Hair follicular keratinocyte (primary cell): ENCODE measurements at places on chromosomes 3 and 15. TPM values are rescaled to one million over a fixed set of nuclear protein-coding genes. Genes with fewer than 3 reads are reported as not detected.

SYNPR gene
- not detected in 2 replicates for total RNA-seq

KBTBD13 gene
- not detected in 2 replicates for total RNA-seq

CRABP1 gene
- not detected in 2 replicates for total RNA-seq

SLC6A1 gene
- total RNA-seq = not detected in 2 replicates

TSEN2 gene
- 8.6 and 17.6 TPM in 2 replicates for total RNA-seq

GOLGA6A gene
- total RNA-seq = not detected in 2 replicates

KNG1 gene
- total RNA-seq = not detected in 2 replicates

PIERCE2 gene
- total RNA-seq = 1.1 and 3.5 TPM in 2 replicates

TMCO5A gene
- not detected in 2 replicates for total RNA-seq

XIRP1 gene
- not detected in 2 replicates for total RNA-seq

TNFAIP8L3 gene
- total RNA-seq = 1.1 and 1.3 TPM in 2 replicates

TMC3 gene
- not detected in 2 replicates for total RNA-seq

SLC28A2 gene
- total RNA-seq = not detected in 2 replicates

ACP3 gene
- 0.08 and 0.16 TPM in 2 replicates for total RNA-seq

FMN1 gene
- total RNA-seq = 0.23 and 0.80 TPM in 2 replicates

TCTA gene
- total RNA-seq = 8.2 and 17.5 TPM in 2 replicates

FAM174B gene
- 0.61 and 2.0 TPM in 2 replicates for total RNA-seq

KCNMB2 gene
- not detected in 2 replicates for total RNA-seq

PRRT3 gene
- 0.80 and 1.1 TPM in 2 replicates for total RNA-seq

CLEC3B gene
- not detected in 2 replicates for total RNA-seq

CSTA gene
- 486 and 754 TPM in 2 replicates for total RNA-seq

GXYLT2 gene
- total RNA-seq = 3.3 and 6.0 TPM in 2 replicates

C2CD4B gene
- not detected in 2 replicates for total RNA-seq

SERPINI2 gene
- not detected in 2 replicates for total RNA-seq

RARB gene
- total RNA-seq = 0.42 TPM in 1 of 2 replicates, not detected in the other

ARHGEF26 gene
- total RNA-seq = 2.0 and 2.6 TPM in 2 replicates

CCDC66 gene
- total RNA-seq = 8.5 and 15.9 TPM in 2 replicates

IL1RAP gene
- total RNA-seq = 50.5 and 63.0 TPM in 2 replicates

SLCO3A1 gene
- 4.7 and 10.5 TPM in 2 replicates for total RNA-seq

TUSC7 gene
- not detected in 2 replicates for total RNA-seq

FILIP1L gene
- 4.4 and 8.0 TPM in 2 replicates for total RNA-seq

TRIM42 gene
- total RNA-seq = not detected in 2 replicates

CCR4 gene
- total RNA-seq = not detected in 2 replicates

RTF1 gene
- total RNA-seq = 13.9 and 22.6 TPM in 2 replicates

GMNC gene
- total RNA-seq = not detected in 2 replicates

C3orf52 gene
- total RNA-seq = 3.6 and 6.4 TPM in 2 replicates

GOLGA6L10 gene
- total RNA-seq = 0.23 TPM in 2 replicates

PCOLCE2 gene
- 2.9 and 4.1 TPM in 2 replicates for total RNA-seq

SAMD7 gene
- not detected in 2 replicates for total RNA-seq

GPX1 gene
- total RNA-seq = 510 and 536 TPM in 2 replicates

NOX5 gene
- total RNA-seq = 0.30 and 1.0 TPM in 2 replicates

SERINC4 gene
- total RNA-seq = not detected in 2 replicates

LAMB2 gene
- 119 and 120 TPM in 2 replicates for total RNA-seq

PRTG gene
- under 0.01 TPM in 1 of 2 replicates, not detected in the other for total RNA-seq

GAP43 gene
- total RNA-seq = not detected in 2 replicates
